ENCODE measurements at places on chromosomes 13 and 19. TPM values are rescaled to one million over a fixed set of nuclear protein-coding genes. Genes with fewer than 3 reads are reported as not detected.

PSG2 gene
- not detected for total RNA-seq

SH2D3A gene
- 35.4 TPM for total RNA-seq

SMIM44 gene
- total RNA-seq: not detected

POLR1G gene
- total RNA-seq: 3.9 TPM

EBI3 gene
- total RNA-seq: 8.3 TPM

Data from kidney (tissue), 22 donors.